ENCODE measurements at places on chromosomes 3 and 15.

GRCh38 chr3:98994128-98994762 lies 92.8 kb upstream of the DCBLD2 start:
- no peak for DNase-seq

GRCh38 chr3:185958626-185959025 lies 20.8 kb upstream of the TRA2B start:
- no peak for DNase-seq

DNA sequence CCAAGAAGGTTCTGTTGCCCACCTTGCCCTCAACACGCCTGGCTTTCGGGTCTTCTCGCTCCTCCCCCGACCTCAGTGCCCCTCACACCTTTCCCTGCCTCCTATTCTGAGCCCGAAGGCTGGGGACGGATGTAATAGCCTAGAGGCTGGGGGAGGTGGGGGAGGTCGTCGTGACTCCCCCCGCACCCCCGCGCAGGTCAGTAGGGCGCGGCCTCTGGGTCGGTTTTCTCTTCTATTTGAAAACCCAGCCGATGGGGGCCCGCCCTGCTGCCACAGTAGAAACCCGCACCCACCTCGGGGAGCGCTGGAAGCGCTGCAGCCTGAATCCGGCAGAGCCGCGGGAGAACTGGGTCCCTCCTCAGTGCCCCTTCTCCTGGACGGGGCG lies 1.0 kb upstream of the RBPMS2 start:
- DNase-seq, result no peak

DNA sequence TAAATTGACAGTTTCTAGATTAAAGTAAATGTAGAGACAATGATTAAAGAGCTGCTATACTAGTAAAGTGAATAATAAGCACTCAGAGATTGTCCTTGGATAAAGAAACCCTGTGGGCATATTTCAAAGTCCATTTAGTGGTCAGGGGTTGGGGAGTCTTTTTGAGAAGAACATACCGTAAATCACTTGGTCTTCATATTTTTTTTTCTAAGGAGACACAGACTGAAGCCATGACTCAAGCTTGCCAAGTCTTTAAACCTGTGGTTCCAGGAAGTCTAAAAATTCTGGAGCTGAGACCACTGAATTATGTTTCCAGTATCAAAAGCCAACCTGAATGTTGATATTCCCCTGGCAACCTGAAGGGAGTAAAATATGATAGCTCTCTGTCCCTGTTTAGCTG lies 171.0 kb downstream of the TPRG1 start:
- no peak for DNase-seq

- no peak for DNase-seq
Measured at GRCh38 chr15:56394909-56395308, 29.7 kb downstream of the TEX9 start.

DNA sequence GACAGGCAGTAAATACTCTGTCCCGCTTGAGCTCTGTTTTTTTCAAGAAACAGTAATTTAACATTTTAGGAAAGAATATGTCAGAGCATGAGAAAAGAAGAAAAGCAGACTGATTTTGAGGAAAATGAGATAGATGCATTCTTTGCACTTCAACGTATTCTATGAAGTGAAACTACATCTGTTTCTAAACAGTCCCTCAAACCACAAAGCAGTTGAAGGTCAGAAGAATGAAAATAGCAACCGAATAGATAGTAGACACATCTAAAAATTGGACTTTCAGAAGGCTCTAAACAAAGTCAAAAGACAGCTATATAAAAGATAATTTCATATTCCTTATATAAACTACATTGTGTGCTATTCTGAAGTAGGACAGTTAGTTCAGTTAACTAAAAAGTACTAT lies 172.6 kb upstream of the LRRC3B start:
- DNase-seq, result no peak

- DNase-seq, result no peak
Measured at GRCh38 chr3:174342941-174343501, 516.1 kb upstream of the NAALADL2 start.

GRCh38 chr15:49155834-49156627 lies 632 bp upstream of the COPS2 start:
- no peak for DNase-seq

GRCh38 chr15:92655178-92655995 lies at the start of gene FAM174B:
Gene FAM174B, minus strand, starts transcription at chr15:92655775.
- no peak for DNase-seq

DNA sequence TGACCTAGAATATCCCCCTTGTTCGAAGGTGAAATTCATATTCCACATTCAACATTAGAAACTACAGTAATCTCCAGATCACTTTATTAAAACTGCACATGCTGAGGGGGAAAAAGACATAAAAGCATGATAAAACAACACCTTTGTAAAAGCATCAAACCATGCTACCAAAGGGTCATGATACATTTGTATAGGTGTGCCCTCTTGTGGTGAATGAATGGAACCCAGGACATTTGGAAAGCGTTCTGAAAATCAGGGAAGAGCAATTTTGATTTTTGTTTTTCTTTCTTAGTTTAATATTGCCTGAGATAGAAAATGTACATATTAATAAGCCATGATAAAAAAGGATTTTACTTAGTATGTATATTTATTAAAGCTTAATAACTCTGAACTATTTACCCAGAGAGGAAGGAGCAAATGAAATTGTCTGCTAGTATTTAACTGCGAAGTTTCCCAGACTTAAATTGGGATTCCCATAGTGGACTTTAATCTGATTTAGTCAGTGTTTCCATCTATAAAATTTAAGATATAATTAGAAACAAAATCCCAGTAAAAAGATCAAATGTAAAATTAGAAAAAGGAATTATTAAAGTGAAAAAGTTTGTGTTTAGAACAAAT lies 105.8 kb upstream of the ARL6 start:
- no peak for DNase-seq

- no peak for DNase-seq
Measured at GRCh38 chr3:43496740-43497375, 125.0 kb downstream of the ANO10 start.

- DNase-seq, result no peak
Measured at GRCh38 chr3:122620399-122620798, 42.9 kb downstream of the PARP15 start.

DNA sequence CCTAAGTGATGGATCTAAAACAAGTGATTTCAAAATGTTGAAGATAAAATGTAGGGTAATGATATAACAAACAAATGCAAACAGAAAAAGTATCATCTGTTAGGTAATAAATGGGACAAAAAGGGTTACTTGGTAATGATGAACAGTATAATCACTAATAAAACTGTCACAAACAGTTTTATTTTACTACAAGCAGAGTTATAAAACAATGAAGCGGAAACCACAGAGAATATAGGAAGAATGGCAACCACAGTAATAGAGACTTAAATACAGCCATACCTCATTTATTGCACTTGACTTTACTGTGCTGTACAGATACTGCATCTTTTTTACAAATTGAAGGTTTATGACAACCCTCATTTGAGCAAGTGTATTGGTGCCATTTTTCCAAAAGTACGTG lies 52.8 kb downstream of the HERC1 start:
- DNase-seq, result no peak

DNA sequence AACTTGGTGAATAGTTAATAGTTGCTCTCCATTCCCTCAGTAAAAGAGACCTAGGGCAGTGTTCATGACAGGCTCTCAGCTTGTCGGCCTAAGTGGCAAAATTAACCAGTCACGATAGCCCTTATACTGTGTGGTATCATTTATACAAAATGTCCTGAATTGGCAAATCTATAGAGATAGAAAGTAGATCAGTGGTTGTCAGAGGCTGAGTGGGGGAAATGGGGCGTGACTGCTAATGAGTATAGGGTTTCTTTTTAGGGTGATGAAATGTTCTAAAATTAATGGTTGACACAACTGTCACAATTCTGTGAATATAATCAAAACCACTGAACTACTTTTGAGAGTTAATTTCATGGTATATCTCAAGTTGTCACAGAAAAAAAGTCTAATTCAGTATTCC lies 20.9 kb downstream of the ARIH1 start:
- no peak for DNase-seq

GRCh38 chr3:151395806-151396205 lies 11.3 kb upstream of the P2RY12 start:
- DNase-seq, result no peak

GRCh38 chr3:144114767-144115166 lies 143.1 kb downstream of the DIPK2A start:
- DNase-seq, result no peak

GRCh38 chr15:76235186-76235826 lies 76.0 kb downstream of the ETFA start:
- peak; percentile 36 for DNase-seq

DNA sequence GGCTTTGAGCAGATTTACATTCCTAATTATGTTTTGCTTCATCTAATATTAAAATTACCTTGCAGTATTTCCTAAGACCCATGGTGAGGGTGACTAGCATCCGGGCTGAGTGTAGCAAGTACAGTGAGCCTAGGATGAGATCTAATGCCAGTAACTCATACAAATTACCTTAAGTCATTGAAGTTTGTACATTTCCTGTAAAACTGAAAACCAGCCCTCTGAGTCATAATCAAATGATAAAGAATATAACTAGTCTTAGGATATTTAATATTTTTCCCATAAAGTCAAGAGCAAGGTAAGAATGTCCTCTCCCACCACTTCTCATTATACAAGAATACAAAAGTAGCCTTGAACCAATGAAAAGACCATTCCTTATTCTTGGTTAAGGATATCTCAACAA lies 54.8 kb upstream of the CHRM5 start:
- no peak for DNase-seq

GRCh38 chr3:76527773-76528172 lies 512.1 kb upstream of the ROBO2 start:
- no peak for DNase-seq

DNA sequence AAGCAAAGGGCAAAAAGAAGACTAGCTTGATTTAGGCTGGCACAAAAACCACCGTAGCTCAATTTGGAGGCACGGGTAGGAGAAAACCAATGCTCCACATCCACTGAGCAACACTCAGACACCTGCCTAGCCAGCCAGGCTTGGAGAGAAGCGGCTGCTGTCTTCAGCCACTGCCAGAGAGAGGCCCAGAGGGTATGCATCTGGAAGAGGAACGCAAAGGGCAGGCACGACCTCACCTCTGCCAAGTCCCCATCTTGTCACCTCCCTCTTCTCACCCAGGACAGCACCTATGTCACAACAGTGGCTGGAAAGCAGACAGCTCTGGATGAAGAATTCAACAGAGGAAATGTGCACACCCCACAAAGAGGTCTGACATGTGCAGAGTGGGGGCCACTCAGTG lies 93.5 kb downstream of the ADAMTS17 start:
- DNase-seq, result no peak

DNA sequence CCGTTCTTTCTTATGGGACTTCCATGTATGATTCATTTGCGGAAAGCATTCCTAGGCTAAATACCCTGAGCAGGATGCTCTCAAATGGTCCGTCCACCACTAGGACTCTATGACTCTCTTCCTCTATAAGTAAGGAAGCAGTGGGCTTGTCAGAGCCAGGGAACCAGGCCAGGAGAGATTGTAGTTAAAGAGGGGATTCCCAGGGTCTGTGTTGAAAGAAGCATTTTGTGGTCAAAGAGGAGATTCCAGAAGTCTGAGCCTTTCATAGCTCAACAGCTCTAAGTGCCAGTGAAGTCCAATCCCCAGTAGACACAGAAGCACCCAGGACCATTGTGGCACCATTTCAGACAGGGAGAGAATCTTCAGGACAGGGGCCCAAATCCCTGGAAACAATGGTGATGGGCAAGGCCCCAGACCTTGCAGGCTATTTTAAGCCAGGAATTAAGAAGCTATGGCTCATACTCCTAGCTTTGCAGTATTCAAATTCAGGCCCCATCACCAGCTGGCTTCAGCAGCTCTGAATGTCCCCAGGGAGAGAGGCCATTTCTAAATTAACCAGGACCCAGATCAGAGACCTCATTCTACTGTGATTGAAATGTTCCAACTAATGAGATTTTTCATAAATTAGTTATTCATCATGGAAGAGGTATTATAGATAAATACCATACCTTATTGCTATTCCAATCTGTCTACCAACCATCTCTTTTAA lies 81.7 kb downstream of the CD47 start:
- no peak for DNase-seq

DNA sequence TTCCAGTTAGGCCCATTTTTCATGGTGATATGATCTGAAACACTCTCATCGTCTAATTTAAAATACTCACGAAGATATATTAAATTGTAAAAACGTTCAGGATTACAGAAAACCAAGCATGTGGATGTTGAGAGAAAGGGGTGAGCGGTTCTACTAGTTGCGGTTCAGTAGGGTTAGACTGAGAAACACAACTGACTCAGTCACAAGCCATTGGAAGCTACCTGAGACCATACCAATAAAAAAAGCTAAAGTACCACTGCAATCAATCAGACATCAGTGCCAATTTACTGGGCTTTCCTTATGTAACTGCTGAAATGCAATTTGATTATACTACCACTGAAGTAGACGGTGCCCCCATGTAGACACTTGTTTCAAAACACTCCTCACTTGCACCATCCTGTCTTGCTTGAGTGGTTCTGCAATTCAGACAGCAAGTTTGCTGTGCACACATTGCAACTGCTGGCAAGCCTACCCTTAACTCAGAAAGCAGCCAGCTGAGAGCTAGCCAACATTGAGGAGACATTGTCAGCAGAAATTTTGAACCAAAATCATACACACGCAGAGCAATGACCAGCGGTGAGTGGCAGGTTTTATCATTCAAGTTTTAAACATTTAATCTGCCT lies 368.7 kb upstream of the ARHGEF26 start:
- no peak for DNase-seq

DNA sequence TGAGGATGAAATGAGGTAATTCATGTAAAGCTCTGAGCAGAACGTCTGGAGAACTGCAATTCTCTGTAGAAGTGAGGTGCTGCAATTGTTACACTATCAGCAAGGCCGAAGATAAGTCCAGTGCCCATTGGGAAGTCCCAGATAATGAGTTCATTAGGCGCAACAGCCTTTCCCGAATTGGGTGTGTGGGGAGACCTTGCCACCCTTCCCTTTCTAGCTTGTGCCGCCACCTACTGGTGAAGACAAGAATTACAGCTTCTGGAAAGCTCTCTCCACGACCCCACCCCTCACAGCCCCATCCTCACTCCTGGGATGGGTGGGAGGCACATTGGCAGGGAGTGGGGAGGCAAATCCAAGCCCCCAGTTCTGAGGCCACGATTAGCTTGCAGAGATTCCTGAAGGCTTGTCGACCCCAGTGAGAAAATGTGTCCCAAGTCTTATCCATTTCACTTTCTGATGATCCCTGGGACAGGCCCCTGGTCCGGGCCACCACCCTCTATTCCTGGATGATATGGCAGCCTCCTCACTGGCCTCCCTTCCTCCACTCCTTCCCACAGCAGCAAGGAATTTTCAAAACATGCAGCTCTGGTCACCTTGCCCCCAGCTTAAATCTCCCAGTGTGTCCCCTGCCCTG lies 36.4 kb downstream of the FAM3D start:
- peak; percentile 59 for DNase-seq

GRCh38 chr3:140394488-140395133 lies 283.3 kb upstream of the TRIM42 start:
- no peak for DNase-seq

- DNase-seq, result no peak
Measured at GRCh38 chr15:63344731-63345390, 36.8 kb downstream of the CA12 start.

DNA sequence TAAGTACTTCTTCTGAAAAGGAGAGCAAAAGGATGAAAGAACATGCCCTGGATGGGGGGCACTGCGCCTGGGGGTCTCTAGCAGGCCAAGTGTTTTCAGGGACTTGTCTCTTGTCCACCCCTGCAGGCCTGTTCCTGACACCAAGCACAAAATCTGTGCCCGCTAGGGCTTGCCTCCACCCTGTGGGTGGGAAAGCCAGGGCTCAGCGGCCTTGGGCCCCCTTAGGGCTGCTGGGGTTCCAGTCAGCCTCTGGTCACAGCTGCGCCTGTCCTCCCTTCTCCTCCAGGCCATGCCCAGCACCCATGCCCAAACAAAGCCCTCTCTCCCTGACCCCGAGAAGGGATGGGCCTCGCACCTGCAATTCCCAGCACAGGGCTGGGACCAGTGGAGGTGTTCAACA lies 71.1 kb upstream of the TRPM1 start:
- DNase-seq, result no peak
